ENCODE measurements at places on chromosomes 6 and 20.

DNA sequence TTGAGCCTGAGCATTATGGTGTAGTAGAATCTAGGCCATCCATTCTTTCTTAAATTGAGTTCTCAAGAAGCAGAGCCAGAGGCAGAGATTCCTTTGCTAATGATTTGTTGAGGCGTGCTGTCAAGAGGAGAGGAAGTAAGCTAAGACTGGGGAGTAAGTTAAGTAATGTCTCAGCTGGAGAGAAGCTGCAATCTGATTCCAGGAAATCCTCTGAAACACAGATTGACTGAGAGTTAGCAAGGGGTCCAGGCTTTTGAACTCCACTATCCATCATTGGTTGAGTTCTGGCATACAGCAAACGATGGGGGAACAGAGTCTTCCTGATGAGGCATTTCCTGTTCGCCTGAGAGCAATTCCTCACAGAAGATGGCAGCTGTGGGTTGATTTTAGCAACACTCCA is 207.4 kb upstream of the RAB32 start:
- DNase-seq = no peak

- no peak for DNase-seq
These were observed 110.0 kb downstream of the MAP7 start for GRCh38 chr6:136440203-136440602.

- DNase-seq = no peak
These were observed 386.3 kb upstream of the MAP3K7 start for GRCh38 chr6:90973188-90973587.

DNA sequence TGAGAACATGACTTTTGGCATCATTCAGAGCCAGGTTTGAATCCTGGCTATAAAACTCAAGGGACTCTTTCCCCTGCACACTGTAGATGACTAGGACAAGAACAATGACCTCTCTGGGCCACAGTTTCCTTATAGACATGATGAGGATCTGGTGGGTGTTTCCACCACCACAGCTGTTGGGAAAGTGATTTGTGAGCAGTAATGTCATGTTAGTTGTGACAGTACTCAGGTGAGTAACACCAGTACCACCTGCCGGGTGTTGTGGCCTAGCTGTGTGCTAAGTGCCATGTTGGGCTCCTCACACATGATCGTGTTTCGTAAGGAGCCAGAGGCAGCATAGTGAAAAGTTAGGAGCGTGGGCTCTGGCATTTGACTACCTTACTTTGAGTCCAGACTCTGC is 24.1 kb downstream of the HM13 start:
- no peak for DNase-seq

GRCh38 chr6:34836451-34836850 is 44.6 kb downstream of the BLTP3A start:
- no peak for DNase-seq

DNA sequence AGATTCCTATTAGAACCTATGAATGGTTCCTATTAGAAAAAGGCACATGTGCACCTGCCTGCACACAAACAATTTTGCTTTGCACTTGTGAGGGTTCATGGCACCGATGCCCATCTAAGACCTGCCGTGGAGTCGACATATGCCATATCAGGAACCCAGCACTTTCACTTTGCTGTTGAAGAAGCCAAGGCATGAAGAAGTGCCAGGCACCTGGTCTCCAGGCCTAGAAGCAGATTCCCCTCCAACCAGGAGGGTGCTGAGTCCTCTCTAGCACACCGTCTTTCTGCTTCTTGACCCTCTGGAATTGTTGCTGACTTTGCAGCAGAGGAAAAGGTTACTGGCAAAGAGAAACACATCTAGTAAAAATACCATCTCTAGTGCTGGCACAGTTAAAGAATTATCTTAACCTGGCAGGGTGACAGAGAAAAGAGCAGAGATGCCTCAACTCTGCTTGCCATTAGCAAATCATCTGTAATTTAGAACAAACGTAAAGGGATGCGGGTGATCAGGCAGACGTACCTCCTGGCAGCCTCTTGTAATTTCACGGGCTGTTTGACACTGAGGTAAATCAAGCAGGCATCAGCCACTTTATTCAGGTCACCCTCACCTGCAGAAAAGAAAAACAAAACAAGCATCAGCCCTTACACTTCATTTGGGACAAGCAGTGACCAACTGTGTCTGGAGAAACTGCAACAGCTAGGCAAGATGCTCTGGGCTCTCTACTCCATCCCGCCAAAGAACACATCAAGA is 37.2 kb downstream of the TTI1 start:
- DNase-seq = no peak

DNA sequence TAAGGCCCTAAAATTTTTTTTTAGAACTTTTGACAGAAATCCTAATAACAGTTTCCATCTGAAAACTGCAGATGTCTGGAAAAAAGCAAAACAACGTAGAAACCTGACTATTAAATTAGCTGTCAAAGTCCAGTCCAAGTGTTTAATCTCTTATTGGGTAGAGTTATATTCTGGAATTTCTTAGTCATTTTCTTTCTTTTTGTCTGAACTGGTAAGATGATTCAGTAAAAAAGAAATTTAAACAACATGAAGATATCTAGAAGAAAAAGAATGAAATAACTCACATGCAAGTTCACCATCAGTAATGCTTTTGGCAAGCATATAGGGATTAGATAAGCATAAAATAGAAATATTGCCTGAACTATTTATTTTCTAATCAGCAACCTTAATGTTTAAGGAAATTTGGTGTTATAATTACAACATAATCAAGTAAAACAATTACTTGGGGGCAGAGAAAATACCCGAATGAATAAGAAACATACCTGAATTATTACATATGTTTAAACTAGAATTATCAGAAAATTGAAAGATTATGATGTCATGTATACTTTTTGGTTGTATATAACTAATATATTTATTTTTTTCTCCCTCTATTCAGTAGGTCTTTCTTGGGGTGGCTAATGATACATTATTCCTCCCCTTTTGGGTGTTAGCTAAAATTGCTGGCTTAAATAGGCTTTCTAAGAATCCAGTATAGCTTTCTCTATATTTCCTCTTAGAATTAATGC is 51.1 kb downstream of the FAM83B start:
- no peak for DNase-seq

GRCh38 chr6:54094293-54094692 is 16.9 kb upstream of the MLIP start:
- peak; percentile 15 for DNase-seq

DNA sequence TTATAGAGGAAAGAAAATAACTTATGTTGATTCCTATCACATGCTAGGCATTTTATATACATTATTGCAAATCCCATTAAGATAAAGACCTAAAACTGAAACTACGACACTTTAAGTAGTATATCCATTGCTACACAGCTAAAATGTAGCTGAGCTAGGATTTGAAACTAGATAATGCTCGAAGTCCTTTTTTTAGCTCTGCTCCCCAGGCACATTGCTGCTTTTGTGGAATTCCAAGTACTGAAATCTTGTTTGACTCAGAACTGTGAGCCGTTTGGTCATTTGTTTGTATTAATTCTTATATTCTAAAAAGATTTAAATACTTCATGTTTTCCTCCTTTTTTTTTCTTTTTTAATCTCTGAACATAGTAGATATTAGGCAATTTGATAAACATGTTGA is 644.8 kb downstream of the HACE1 start:
- no peak for DNase-seq

- no peak for DNase-seq
These were observed 9.3 kb downstream of the TRIM15 start for GRCh38 chr6:30172681-30173080.

GRCh38 chr6:112113431-112113830 is 26.0 kb downstream of the FAM229B start:
- DNase-seq = peak; percentile 89

DNA sequence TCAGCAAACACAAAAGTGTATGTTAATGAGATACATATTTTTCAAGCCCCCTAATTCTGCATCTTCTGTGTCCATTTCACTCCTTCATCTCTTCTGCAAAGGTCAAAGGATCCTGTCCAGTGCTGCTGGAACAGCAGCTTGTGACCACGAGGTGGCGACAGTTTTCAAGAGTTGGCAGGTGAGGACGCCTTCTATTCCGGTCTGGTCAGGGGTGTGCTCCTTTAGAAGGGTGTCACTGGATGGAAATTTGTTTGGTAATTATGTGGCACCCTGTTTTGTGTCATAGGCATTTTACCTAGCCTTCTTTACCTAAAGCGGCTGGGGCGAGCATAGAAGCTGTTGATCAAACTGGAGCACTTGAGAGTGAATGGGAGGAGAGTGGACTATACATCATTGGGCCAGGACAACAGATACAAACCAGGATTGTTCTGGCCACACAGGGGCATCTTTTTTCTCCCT is 32.9 kb upstream of the ERVFRD-1 start:
- DNase-seq = peak; percentile 82

DNA sequence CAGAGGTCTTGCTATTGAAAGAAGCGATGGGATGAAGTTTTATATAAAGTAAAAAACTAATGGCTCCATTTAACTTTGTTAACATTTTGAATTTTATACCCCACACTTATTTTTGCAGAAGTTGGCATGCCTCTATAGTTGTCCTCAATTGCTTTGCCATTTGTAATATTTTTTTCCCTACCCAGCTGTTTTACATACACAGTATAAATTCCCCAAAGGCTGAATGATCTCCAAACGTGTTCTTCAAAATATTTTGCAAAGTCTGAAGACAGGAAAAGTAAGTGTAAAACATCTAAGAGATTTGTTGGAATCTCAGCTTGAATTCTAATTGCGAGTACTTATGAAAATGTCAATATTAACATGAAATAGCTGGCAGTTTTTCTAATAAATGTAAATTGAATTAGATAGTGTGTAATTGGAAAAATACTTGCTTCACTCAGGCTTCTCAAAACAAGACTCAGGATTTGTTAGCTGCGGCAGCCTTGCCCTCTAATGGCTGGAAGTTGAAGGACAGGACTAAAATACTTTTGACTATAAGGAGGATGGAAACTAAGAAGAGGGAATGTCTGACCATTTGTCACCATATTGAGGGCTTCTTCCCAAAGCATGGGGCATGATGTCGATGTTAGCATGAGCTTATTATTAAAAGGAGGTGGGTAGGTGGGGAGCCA is 226.8 kb downstream of the UST start:
- DNase-seq = peak; percentile 70

GRCh38 chr20:1860446-1860845 is 34.8 kb upstream of the SIRPA start:
- no peak for DNase-seq

DNA sequence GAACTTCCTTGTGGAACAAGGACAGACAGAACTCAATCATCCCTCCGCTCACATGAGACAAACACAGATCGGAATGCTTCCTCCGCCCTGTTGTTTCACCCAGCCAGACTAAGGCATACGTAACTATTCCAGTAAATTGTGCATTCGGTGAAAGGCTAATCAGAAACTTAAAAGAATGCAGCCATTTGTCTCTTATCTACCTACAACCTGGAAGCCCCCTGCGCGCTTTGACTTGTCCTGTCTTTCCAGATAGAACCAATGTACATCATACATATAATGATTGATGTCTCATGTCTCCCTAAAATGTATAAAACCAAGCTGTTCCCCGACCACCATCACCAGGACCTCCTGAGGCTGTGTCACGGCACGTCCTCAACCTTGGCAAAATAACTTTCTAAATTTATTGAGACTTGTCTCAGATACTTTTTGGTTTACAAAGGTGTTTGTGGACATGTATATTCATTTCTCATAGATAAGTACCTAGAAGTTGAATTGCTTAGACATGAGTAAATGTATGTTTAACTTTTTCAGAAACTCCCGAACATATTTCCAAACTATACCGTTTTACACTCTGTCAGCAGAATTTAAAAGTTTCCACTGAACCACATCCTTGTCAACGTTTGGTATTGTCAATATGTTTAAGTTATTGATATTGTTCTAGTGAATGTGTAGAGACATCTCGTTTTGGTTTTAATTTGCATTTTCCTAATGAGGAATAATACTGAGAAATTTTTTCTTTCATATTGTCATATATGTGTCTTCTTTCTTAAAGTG is 197.6 kb upstream of the THBS2 start:
- DNase-seq = peak; percentile 23

DNA sequence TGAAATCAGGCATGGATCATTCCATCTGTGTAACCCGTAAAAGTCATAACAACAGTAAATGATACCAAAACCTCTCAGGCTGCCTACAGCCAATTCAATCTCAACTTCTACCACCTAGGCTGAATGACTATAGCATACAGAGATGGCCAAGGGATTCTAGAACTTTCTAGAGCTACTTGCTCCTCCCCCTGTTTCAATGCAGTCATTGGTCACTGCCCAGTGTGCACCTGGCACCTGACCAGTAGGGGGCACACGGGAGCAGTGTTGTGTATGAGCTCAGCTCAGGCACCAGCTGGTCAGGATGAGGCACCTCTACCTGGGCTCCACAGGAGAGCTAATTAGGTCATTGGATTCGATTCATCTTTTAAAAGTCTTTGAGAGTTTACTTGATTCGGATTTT is 86.2 kb downstream of the PLEKHG1 start:
- no peak for DNase-seq

- no peak for DNase-seq
These were observed 231.4 kb downstream of the GJA1 start for GRCh38 chr6:121666814-121667213.

- DNase-seq = no peak
These were observed 63.3 kb downstream of the MYLK4 start for GRCh38 chr6:2687456-2687855.

GRCh38 chr6:167851370-167851952 is 24.8 kb downstream of the AFDN start:
- peak; percentile 79 for DNase-seq

DNA sequence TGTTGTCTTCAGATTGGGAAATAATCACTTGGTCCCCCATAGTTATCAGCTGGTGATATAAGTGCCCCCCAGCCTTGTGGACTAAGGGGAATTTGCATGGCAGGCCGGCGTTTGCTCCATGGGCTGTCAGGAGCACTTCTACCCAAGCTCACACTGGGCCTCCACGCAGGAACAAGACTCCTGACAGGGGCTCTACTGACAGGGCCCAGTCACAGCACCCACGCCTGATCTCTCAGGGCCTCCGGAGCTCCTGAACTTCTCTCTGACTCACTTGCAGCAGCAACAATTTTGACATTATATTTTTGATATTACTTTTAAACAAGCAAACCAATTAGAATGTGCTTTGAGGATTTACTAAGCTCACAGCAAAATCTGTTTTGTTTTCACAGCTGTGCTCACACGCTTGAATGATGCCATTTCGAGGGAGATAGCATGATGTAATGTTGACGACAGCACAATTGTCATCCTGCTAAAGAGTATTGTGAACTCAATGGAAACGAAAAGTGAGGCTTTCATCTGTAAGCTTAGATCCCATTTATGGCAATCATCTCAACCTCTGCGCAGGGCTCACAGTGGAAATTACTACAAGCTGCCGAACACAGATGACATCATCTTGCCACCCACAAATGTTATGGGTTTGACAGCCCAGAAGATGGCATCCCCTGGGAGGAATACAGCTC is 28.7 kb upstream of the TXNDC5 start:
- DNase-seq = no peak

- DNase-seq = no peak
These were observed 10.9 kb downstream of the EPB41L2 start for GRCh38 chr6:131052181-131052580.

GRCh38 chr20:42110301-42110700 is 492.1 kb upstream of the CHD6 start:
- no peak for DNase-seq
